ENCODE measurements at places on chromosomes 1 and 21.

DNA sequence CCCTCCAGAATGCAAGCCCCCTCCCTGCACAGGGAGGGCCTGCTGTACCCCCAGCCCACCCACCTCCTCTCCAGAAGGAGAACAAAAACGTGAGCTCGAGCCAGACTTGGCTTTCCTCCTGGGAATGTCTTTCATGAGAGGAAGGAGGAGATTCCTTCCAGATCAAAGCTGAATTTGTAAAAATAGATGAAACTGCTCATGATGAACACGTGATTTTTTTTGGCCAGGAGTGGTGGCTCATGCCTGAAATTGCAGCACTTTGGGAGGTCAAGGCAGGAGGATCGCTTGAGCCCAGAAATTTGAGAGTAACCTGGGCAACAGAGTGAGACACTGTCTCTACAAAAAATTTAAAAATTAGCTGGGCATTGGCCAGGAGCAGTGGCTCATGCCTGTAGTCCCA is 21.8 kb downstream of the GPR157 start:
- no peak for DNase-seq

DNA sequence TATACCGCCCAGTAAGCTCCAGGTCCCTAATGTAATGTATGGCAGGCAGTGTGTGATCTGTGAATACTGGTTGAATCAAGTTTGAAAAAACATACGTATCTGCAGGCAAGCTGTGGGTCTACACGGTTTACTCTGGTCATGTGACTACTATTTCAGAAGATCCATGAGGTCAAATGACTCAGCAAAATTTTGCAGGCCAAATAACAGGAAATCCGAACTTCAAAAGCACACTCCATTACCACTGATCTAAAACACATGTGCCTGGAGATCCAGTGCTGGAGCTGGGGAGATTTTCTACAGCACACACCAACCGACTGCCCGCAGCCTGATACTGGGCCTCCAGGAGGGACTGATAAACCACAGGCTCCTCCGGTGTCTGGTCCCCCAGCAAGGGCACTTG is 64.5 kb upstream of the SLC44A3 start:
- DNase-seq, result peak; percentile 99

DNA sequence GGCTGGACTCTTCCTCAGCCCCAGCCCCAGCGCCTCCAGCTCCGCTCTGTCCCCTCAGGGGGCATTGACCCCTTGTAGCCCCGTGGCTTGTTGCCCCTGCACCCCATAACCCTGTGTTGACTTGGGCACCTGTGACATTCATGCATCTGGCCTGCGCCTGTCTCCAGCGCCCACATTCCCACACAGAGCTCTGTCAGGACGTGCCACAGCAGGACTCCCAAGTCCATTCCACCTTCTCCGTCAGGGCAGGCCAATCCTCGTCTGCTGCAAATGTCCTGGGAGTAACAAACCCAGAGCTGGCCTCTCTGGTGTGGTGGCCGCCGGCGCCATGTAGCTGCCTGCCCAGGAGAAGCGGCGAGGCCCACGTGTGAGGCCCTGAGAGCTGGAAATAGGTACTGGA is 60.6 kb downstream of the AGPAT3 start:
- no peak for DNase-seq

DNA sequence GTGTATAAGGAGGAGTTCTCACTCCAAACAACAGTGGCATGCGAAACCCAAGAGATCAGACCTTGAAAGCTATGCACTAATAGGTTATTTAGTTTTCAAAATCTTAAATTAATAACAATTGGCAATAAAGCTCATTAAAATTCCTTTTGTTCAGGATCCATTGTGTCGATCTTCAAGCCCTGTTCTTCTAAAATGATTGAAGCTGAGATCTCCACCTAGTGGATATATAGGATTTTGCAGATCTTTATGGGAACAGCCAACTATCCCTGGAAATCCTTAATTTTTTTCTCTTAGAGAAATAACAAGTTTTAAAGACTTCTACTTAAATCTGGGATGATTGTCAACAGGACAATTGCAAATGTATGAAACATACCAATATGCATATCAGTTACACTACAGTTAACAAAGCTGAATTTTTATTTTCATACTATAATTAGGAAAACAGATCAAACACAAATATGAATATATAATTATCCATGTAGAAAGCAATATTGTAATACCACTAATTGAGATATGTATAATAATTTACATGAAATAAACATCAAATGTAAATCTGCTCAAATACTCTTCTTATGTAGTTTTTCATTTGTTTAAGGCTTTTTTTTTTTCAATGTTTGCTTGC is 43.3 kb downstream of the LRRC53 start:
- peak; percentile 38 for DNase-seq

DNA sequence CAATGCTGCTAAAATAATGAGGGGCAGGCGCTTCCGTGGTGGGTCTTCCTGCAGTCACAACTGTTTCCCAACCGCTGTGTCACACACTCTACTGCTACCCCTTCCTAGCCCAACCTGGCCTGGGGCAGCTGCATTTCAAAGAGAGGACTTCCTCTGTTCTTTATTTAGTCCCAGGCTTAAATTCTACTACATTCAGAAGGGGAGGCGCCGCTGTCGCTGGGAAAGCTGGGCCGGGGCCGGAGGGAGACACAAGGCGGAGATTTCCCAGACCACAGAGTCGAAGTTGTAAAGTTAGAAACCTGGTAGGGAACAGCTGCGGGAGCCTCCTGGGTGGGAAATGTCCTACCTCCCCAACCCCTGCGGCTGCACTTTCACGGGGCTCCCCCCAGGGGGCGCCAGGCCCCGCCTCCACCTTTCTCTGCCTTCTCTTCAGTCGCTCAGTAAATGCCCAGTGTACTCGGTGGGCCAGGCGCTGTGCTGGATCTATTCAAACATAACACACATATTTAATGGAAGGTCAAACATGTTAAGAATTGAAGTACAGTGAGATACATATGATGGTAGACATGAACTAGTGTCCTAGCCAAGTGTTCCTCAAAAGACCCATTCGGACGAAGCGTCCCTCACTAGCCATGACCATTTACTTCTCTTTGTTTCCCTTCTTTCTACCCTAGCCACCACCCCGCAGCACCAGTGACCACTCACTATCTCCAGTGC is 23.1 kb downstream of the DYRK3 start:
- no peak for DNase-seq

Measured in iris pigment epithelial cell (primary cell).